ENCODE measurements at places on chromosomes 11 and 22.

GRCh38 chr11:108565653-108566052, 27.9 kb downstream of the EXPH5 start:
- DNase-seq = no peak

- DNase-seq = no peak
These were observed 8.3 kb downstream of the OSBPL5 start for GRCh38 chr11:3156661-3157311.

GRCh38 chr11:114316980-114317786, 21.0 kb downstream of the NNMT start:
- DNase-seq = no peak

DNA sequence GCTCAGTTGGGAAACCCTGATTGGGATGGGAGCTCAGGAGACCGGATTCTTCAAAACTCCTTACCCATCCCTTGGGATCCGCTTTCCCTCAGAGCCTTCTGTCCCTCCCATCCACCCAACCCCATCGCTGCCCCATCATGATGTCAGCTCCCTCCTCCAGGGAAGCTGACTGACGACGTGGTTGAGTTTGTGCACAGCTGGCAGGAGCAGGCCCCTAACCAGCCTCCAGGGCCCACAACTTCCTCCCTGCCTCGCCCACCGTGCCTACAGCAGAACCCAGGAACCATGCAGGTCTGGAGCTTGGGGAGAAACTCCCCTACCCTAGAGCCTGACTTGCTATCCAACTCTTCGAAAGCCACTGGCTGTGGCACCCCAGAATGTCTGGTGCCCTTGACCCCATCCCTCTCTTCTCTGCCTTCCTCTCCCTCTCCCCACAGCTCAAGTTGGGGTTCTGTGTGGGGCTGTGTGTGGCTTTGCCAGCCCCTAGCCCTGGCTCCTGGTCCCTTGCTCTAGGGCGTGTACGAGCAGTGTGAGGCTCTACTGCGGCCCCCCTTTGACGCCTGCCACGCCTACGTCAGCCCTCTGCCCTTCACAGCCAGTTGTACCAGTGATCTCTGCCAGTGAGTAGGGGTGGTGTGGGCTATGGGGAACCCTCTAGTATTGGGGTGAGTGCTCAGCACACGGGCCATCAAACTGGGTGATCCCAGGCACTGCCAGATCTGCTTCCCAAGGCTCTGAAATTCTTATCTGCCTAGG, 11.1 kb downstream of the OTOG start:
- no peak for DNase-seq

GRCh38 chr11:12792590-12792989, 118.4 kb downstream of the TEAD1 start:
- no peak for DNase-seq

GRCh38 chr11:110454609-110455008, 24.9 kb downstream of the FDX1 start:
- no peak for DNase-seq

- no peak for DNase-seq
These were observed 527.0 kb upstream of the B3GAT1 start for GRCh38 chr11:134939031-134939430.

DNA sequence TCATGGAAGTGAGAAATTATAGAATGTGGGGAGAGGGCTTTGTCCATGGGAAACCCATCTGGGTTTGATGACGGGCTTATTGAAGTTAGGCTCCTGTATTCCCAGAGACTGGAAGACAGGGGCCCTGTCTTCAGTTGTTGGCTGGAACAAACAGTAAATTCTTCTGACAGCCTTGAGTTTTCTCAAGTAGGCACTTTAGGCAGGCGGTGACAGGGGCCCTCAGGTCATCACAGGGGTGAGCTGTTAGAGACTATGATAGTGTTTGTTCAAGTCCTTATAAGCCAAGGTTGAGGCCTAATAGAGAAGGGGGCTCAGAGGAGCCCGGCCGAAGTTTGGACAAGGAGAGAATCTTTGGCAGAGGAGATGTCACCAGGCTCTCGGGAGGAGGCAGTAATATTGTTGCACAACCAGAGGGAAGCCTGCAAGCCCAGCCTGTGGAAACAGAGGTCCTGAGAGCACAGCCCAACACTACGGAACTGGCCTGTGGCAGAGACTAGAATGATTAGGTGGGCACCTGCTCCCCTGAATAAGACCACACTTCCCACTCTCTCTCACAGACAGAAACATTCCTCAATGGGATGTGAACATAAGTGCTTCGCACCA, 20.2 kb upstream of the IL17RA start:
- no peak for DNase-seq

DNA sequence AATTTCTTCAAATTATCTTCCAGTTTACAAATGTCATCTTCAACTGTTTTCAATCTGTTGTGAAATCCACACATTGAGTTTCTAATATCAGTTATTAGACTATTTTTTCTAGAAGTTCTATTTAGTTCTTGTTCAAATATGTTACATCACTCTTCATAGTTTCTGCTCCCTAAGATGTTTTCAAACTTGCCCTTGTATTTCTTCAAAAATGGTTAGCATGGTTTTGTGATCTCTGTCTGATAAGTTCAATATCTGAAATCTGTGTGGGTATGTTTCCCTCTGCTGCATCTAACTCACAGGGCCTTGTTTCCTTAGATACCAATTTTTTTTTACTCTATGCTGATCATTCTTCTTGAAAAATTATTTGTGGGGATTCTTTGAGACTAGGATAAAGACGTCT, 46.2 kb upstream of the SLC36A4 start:
- DNase-seq = no peak

GRCh38 chr11:7670641-7671040, 2.7 kb downstream of the CYB5R2 start:
- DNase-seq = no peak

DNA sequence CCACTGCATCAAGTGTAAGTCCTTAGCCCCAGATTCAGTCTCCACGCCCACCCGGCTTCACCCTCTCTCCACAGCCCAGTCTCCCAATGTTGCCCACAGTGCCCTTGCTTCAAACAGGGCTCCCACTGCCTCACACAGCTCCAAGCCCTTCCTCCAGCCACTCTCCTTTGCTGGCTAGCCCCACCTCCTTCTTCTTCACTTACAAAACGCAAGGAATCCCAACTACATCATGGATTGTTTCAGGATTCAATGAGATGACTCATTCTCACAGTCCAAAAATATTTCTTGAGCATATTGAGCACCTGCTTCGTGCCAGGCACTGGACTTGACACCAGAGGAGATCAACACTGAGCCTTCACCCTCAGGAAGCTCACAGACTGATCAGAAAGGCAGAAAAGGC, 533.5 kb downstream of the BUD13 start:
- no peak for DNase-seq

Measured in activated naive CD4-positive, alpha-beta T cell treated with anti-CD3 and anti-CD28 coated beads, Interleukin-2, amount 10 ng/mL, durations not matched to agents 7 days and 5 days (primary cell).